ENCODE measurements at places on chromosomes 12 and 14. TPM values are rescaled to one million over a fixed set of nuclear protein-coding genes. Genes with fewer than 3 reads are reported as not detected.

The HPD gene
- total RNA-seq: 0.20 TPM

- no peaks in the 10 kb centered on the region for H3K27me3 ChIP-seq
- H3K27ac ChIP-seq: no peak overlapping the region
- H3K4me1 ChIP-seq: no peaks in the 10 kb centered on the region
- DNase-seq: no peak
- peaks cover 2% of the 10 kb centered on the region for H3K36me3 ChIP-seq
Observed at GRCh38 chr14:92994942-92995341, 72.0 kb downstream of the CHGA start.

DNA sequence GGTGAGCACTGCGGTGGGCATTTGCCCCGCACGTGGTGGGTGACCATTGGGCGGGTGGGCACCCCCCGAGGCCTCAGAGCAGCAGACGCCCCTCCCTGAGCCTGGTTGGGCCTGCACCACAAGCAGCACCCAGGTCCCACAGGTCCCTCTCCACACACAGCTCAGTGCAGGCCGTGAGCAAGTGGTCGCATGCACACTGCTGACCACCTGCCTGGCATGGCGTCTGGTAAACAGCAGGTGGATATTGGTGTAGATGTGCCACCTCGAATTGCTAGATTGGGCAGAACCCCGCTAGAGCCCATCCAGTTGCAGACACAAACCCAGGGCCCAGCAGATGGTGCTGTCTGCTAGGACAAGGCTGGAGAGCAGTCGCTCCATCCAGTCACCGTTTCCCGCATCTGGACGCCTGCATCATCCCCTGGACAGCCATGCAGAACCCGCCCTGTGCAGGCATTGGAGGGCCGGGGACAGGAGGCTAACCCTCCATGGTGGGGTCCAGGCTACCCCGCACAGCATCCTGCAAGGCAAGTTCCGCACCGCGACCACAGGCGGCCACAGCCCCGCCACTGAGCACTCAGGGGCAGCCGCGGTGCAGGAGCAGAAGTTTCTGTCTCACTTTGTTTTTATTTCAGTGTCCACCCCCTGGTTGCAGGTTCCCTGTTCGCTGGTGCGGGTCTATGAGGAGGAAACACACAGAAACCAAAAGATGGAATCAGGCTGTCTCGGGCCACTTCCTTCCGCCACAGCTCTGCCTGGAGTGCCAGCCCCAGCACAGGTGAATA, 45.6 kb upstream of the RIMBP2 start:
- H3K27ac ChIP-seq: no peak overlapping the region
- DNase-seq: peak; percentile 76
- H3K36me3 ChIP-seq: no peaks in the 10 kb centered on the region
- peaks cover 5% of the 10 kb centered on the region for H3K4me1 ChIP-seq
- no peaks in the 10 kb centered on the region for H3K27me3 ChIP-seq
- H3K4me3 ChIP-seq: no peak overlapping the region

The CDH24 gene
- total RNA-seq: 7.9 TPM

The ART4 gene
- total RNA-seq: 0.57 TPM

DNA sequence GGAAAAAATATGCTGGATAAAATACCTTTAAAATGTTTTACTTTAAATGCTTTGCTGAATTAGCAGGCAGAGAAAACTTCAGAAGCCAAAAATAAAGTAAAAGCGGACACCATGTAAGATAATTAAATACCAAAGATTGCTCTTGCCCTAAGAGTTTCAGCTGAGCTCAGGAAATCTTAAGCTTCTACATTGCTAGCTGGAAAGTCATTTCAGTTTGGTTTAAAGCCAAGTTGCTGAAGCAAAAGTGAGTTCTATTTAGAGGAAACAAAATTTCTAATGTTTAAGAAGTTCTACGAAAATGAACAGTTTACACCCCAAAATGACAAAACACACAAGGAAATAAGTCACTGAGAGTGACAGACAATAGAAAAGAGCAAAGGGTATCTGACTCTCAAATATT, 310.0 kb downstream of the ADAMTS20 start:
- no peak for DNase-seq
- no peaks in the 10 kb centered on the region for H3K36me3 ChIP-seq
- no peak overlapping the region for H3K27ac ChIP-seq
- H3K4me3 ChIP-seq: no peak overlapping the region

The KRT2 gene
- total RNA-seq: not detected

Measured in Caco-2 (cell line).